Activated naive CD8-positive, alpha-beta T cell treated with anti-CD3 and anti-CD28 coated beads, Interleukin-2, amount 50 U/mL, for 16 hours (primary cell): ENCODE measurements at places on chromosomes 3 and 15.

DNA sequence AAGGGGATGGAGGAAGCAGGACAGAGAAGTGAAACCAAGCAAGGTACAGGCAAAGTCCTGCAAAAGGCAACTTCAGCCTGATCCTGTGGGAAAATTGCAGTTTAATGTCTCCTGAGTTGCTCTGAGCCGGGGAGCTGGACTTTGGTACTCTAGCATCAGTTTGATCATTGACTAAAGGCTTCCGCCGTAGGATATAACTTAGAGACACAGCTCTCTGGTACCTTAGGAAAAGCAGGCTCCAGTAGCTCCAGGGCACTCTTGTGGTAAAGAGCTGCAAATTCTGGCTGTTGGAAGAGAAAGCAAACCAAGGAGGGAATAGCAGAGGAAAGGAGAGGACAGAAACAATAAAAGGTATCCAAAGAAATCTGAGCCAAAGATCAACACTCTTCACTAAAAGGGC is 521.1 kb downstream of the PLOD2 start:
- no peak for DNase-seq

- no peak for DNase-seq
Measured at GRCh38 chr15:42133356-42133755, 23.1 kb downstream of the PLA2G4F start.

GRCh38 chr15:83243634-83244033 is 36.0 kb upstream of the HDGFL3 start:
- no peak for DNase-seq

DNA sequence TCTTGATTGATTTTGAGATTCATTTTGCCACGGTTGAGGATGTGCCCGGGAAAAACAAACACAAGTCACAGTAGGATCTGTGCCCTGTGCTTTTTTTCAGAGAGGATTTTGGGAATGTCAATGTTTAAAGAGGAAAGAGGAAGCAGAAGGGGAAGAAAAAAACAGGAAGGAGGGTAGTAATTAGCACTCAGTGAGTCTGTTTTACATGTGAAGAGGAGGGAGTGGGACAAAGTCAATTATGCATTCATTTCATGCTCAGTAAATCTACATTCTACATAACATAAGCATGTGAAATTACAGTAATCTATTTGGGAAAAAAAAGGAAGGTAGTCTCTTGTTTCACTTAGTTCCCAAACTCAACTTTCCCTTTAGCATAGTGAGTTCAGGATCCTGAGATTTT is 18.3 kb upstream of the CD200 start:
- no peak for DNase-seq

DNA sequence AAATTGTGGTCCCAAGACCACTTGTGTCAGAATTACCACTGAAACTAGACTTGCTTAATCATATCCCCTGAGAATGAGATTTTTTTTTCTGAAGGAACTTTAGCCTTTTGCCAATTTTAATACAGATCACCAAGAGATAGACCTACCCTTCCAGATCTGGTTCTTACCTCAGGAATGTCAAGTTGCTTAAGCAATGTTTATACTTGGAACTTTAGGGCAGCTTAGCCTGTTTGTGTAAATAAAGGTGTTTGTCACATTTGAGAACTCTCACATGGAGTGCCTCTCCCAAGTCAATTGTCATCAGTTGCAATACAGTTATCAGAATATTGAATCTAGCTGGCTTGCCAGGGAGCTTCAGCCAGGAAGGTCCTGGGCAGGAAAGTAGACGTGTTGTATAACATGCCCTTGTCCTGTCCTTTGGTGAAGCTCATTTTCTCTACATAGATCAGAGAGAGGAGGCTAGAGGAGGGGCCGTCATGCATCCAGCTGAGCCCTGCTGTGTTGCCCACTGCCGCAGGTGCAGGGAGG is 3.9 kb downstream of the GPD1L start:
- no peak for DNase-seq

- no peak for DNase-seq
Measured at GRCh38 chr15:67838789-67839332, 984 bp downstream of the RNU6-1 start.

GRCh38 chr3:9448643-9449042 is 51.2 kb downstream of the SETD5 start:
- no peak for DNase-seq
